ENCODE measurements at places on chromosomes 12 and 14. TPM values are rescaled to one million over a fixed set of nuclear protein-coding genes. Genes with fewer than 3 reads are reported as not detected.
A peak's percentile ranks its signal among the peaks of the same experiment; 100 is the strongest.

GRCh38 chr12:27161458-27162228 is 79.3 kb upstream of the C12orf71 start:
- no peak for DNase-seq

The KRT75 gene
- not detected for total RNA-seq

The ZDHHC22 gene
- total RNA-seq = not detected

The OR2AP1 gene
- not detected for total RNA-seq

GRCh38 chr12:51496895-51497294 is 72.3 kb downstream of the SLC4A8 start:
- DNase-seq = no peak

DNA sequence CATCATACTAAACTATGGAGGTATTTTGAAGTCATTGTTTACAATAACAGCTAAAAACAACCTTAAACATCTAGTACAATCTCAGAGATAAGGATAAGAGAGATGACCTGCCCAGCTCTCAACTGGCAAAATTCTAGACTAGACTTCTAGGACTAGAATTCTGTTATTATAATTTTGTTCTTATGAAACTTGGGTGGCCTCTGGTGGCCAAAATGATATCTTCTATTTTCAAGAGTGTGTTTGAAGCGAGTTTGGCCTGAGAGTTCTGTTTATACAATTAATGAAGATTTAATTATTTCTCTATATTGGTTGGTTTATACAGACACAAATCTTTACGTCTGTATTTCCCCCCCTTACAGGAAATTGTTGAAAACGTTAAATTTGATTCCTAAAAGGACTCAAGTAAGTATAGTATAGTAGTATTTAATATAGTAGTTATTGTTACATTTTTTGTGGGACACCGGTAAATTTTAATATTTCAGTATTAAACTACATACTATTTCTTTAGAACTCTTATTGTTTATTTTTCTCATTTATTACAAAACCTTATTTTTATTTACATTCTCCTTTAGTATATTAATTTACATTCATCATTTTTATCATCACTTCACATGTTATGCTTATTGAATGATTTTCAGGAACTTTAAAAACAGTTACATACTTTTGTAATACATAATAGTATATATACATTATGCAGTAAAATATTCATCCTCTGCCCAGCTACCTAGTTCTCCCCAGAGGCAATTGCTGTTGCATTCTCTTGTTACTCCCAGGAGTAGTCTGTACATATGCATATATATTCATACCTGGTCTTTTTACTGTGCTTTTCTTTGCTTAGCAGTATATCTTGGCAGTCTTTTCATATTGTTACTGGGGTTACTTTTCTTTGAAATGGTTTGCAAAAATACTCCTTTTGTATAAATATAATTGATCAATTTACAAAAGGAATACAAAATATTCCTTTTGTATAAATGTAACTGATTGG is 6.6 kb downstream of the PPHLN1 start:
- peak; percentile 13 for DNase-seq

The ERP27 gene
- total RNA-seq = 1.5 TPM

DNA sequence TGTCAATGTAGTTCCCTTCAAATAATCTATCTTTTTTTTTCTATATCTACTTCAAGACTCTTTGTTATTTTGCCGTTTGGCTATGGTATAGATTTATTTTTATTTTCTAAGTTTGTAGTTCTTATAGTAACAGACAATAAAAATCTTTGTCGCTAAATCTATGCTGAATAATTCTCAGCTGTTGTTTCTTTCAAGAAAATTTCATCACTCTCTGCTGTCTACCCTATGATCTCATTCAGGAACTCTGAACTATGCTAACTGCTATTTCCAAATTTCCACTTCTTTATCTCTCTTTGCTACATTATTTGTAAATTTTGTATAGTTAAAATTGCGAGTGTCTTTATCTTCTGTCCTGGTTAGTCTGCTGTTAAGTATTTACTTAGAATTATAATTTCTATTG is 353.6 kb downstream of the LRFN5 start:
- DNase-seq = no peak

DNA sequence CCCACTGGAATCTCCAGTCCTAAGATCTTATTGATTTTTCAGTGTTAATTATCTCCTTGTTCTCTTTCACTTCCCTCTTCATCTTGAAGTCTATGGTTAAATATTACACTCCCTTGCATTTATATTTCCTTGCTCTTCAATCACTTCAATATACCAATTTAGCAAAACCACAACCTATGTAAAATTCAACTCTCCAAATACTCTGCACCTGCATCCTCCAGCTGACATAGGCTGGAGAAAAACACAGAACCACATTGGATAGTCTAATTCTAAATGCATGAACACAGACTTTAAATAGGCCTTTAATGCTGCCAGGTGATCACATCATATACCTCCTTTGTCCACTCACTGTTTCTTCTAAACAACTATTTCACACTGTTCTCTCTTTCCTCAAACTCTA is 253.8 kb upstream of the GARIN6 start:
- DNase-seq = no peak

GRCh38 chr14:72582582-72582981 is 311.3 kb downstream of the DPF3 start:
- no peak for DNase-seq

DNA sequence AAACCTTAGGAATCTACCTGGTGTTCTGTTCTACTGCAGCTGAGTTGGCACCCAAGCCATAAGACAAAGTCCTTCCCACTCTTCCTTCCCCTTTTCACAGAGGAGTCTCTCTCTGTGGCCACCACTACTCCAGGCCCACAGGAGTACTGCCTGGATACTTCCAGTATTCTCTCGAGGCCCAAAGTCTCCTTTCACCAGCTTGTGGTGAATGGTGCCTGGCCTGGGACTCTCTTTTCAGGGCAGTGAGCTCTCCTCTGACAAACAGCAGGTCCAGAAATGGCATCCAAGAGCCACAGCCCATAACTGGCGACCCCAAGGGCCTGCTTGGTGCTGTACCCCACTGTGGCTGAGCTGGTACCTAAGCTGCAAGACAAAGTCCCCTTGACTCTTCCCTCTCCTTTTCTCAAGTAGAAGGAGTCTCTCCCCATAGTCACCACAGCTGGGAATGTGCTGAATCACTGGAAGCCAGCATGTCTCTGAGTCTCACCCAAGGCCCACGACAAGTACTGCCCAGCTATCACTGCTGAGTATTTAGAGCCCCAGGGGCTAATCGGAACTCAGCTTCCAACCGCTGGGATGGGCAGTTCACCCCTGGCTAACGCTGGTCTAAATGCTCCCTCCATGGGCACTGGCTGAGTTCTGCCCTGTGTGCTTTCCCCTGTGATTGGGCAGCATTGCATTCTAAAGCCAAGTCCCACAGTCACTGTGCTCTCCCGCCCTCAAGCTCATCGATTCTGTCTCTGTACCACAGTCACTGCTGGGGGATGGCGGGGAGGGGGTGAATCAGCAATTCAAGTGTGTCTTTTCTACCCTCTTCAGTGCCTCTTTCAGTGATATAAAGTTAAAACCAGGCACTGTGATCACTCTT is 6.1 kb downstream of the A2ML1 start:
- no peak for DNase-seq

DNA sequence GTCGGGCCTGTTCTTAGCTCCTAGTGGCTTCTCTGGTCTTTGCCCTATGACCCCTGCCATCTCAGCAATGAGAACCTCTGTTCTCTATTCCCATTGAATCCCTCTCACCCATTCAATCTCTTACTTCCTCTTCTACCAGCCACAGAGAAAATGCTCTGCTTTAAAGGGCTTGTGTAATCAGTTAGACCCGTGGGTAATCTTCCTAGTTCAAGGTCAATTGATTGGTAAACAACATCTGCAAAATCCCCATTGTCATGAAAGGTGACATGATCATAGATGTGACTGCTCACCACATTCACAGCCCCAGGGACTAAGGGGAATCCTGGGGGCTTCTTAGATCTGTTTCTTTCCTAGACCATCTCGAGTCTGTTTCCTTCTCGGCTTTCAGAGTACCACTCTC is 7.2 kb upstream of the CCDC197 start:
- no peak for DNase-seq

GRCh38 chr12:49010092-49010668 is 8.4 kb downstream of the PRKAG1 start:
- no peak for DNase-seq

GRCh38 chr12:98741196-98741555 is 96.1 kb downstream of the APAF1 start:
- DNase-seq = peak; percentile 58

DNA sequence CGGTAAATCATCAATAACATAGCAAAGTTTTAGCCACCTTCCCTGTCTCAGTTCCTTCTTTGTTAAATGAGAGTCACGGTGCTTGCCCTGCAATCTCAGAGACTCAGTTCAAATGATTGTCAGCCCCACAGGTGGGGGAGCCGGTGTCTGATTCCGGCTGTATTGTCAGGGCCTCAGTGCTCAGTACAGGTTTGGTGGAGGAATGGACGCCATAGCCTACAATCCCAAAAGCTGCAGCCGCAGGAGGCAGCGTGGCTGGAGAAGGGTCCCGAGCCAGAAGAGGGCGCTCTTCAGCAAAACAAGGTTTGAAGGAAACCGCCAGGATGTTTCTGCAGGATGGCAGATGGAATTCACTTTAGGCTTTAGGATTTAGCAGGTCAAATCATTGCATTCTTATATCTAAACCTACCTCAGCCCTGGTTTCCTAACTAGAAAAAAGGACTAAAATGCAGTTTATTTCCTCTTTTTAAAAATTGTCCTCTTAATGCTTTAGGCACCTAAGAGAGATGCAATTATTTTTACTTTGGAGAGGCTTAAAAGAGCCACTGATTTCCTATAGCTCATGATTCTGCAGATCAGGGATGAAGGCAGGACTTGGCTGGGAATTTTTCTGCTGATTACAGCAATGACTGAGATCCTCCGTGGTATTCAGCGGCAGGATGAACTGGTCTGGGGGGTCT is 29.2 kb downstream of the FOS start:
- DNase-seq = peak; percentile 83

- no peak for DNase-seq
Observed at GRCh38 chr12:75564398-75564797, 53.0 kb upstream of the KRR1 start.

The EPYC gene
- not detected for total RNA-seq

DNA sequence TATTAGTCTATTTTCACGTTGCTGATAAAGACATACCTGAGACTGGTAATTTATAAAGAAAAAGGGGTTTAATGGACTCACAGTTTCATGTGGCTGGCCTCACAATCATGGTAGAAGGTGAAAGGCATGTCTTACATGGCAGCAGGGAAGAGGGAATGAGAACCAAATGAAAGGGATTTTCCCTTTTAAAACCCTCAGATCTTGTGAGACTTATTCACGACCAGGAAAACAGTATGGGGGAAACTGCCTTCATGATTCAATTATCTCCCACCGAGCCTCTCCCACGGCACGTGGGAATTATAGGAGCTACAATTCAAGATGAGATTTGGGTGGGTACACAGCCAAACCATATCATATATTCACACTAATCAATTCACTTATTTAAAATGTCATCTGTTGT is 41.4 kb downstream of the KTN1 start:
- DNase-seq = no peak
